ENCODE measurements at places on chromosomes 2 and 18. TPM values are rescaled to one million over a fixed set of nuclear protein-coding genes. Genes with fewer than 3 reads are reported as not detected.

The RALBP1 gene
- 49.6 TPM for total RNA-seq

The HOXD11 gene
- not detected for total RNA-seq

The SLC19A3 gene
- total RNA-seq: 2.3 TPM

The DES gene
- total RNA-seq: 3.0 TPM

- no peak for DNase-seq
These were observed 122.3 kb downstream of the LYPD6B start for GRCh38 chr2:149160701-149161217.

- DNase-seq: no peak
These were observed at the start of gene IL1R2 for GRCh38 chr2:101991721-101992145. TSS of gene IL1R2 (plus strand) at chr2:101991960. CDS start at chr2:102008576, 16,616 bp downstream.

- DNase-seq: no peak
These were observed 4.3 kb upstream of the SPAG16 start for GRCh38 chr2:213279971-213280370.

- DNase-seq: peak; percentile 69
These were observed 1.3 kb upstream of the SMAD2 start for GRCh38 chr18:47931718-47932103.

- peak; percentile 52 for DNase-seq
These were observed 857 bp upstream of the NEUROD1 start for GRCh38 chr2:181680937-181681811.

DNA sequence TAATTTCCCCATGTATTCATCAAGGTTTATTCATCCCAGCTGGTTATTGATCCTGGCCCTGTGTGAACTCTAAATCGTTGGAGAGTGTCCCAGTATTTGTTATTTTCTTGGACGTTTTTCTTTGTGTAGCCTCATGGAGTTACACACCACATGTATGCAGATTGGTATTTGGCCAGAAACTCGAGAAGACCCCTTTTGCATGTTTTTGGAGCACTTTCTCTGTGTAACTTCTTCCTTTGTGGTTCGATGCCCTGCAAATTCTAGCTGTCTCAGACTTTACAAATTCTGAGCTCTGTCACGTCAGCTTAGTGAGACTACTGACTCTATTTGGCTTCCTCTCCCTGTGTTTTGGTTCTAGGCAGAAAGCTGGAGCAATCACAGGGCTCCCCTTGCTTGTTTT, 198.7 kb downstream of the MCFD2 start:
- DNase-seq: no peak

GRCh38 chr18:7812431-7813063, 245.4 kb downstream of the PTPRM start:
- DNase-seq: no peak

DNA sequence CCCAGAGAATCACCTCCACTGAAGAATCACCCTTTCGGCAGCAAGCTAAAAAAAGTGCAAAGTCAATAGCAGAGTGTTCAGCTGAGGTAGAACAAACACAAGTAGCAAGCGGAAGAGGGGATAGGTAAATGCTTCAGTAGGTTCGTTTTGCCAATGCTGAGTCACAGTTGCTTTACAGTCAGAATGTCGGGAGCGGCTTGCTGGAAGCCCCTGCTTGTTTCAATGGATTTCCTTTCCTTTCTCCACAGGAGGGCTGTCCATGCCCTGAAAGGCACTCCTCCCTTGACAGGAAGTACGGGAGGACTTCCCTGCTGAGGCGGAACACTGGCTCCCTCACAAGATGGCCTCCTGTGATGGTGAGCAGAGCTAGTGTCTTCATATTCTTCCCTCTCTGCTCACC, 146.2 kb upstream of the LYPD1 start:
- peak; percentile 33 for DNase-seq
